ENCODE measurements at places on chromosomes 11 and 22.

GRCh38 chr22:45682064-45682463, 10.4 kb downstream of the ATXN10 start:
- no peak for DNase-seq

- no peak for DNase-seq
Observed at GRCh38 chr11:112057170-112057569, 16.6 kb downstream of the PIH1D2 start.

GRCh38 chr11:47415091-47415854, 6.9 kb downstream of the SLC39A13 start:
- no peak for DNase-seq

DNA sequence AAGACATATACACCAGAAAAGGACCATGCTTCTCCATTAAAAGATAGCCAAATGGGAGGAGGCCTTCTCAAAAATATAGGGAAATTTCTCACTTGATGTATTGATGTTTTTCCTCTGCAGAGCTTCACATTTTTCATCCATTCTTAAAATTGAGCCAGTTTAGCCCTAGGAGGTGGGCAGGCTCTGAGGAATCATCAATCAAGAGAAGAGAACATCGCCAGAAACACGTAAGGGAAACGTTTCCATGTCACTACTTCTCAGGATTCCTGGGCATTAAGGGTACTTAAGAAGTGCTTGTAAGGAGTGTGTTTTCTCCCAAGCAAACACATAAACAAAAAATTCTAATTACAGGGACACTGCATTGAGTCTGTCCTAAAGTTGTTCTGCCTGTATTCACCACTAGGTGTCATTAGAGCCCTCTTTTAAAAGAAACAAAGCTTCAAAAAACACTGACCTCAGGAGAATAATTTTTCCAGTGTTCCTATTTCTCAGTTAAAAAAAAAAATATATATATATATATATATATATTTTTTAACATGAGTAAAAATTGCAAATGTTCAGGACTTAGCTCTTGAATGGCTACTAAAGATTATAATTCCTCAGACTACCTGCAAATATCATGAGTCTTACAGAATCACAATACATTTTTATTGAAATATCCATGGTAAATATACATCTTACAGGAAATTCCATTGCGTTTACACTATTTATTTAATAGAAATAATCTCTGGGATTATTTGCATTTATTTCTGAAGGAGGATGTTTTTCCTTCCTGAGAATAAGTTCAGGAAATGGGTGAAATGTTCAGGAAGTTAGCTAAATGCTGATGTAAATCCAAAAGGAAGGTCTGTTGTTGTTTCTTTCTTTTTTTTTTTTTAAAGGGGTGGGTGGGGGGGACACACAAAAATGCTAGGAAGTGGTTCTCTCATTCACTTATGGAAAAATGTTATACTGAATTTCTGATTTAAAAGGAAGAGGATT, 16.0 kb downstream of the FZD4 start:
- no peak for DNase-seq

DNA sequence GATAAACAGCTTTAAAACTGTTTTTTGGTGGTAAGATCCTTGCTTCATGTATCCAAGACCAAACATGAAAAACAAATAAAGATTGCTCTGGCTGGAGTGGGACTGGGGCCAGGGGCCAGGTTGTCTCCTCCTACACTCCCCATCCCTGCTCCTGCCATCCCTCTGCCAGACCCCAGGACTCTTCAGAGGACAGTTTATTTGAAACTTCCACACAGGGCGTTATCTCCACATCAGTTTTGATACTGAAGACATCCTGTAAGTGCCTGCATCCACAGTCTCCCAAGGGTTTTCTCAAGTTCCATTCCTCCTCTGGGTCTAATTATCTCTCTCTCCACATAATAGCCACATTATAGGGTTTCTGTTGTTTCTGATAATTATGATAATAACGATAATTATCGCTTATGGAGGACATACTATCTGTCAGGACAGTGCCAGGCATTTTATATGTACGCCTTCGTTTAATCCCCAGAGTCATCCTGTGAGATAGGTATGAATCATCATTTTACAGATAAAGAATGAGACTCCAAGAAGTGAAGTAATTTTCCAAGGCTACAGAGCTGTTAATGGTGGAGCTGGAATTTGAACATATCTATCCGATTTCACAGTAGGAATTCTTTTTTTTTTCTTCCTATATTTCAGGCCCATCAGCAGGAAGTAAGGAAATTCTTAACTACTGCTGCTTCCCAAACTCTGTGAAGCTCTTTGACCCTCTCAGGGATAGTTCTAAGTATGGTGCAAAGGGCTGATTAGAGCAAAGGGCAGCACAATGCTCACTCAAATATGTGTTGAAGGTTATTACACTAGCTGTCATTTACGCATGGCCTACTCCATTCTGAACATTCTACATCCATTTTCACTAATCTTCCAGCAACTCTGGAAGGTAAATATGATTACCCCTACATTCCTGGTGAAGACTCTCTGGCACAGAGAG, 488.0 kb upstream of the CCDC90B start:
- DNase-seq, result no peak

DNA sequence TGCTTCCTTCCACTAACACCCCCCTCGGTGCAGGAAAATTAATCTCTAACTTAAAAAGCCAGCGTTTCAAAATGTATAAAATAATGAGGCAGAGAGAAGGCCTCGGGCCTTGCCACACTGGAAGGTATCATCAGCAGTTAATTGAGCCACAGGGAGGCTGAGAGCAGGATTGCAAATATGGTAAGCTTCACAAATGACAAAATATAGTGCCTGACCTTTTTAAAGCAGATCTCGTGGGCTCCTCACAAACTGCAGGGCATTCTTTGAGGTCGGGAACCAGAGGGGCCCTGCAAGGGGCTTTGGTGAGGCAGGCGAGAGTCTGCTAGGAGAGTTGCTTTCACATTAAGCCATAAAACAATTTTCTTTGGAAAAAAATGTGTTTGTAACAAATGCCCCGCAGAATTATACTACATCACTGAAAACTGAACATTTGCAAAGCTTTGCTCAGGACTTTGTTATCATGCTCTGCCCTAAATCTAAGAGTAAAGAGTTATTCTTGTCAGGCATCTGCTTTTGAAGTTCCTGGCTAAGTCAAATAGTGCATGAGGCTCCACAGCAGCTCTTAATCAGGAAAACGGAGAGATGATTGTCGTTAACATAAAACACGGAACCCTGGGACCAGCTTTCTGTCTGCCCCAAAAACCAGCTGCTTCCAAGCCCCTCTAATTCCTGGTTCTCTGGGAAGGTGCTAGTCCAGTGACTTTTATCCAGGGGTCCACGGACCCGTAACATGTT, 61.4 kb upstream of the SYT13 start:
- no peak for DNase-seq

- DNase-seq, result no peak
Observed at GRCh38 chr11:68053981-68054812, 15.4 kb downstream of the TCIRG1 start.

DNA sequence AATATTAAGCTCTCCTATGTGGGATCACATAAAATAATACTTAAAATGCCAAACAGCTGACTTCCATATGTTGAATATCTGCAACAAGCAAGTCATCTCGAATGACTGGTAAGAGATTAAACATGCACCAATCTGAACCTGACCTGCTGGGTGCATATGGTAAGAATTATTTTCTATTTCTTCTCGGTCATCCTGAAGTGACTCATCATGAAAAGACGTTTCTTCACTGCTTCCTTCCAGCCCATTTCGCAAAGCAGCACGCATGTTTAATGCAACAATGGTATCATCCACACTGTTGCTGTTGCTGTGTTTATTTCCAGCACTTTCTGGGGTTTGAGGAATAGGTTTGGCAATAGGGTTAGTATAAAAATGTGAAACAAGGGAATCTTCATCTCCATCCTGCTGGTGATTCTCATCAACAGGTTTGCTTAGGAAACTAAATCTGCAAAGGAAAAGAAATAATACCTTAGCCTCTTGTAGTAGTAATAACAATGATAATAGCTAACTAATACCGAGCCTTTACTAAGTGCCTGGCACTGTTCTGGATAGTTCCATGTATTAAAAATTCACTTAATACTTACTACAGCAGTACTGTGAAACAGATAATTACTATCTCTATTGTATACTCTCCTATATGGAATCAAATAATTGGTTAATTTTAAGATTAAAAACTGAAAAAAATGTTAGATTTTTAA, 52.0 kb upstream of the CHRNA10 start:
- no peak for DNase-seq

- no peak for DNase-seq
Observed at GRCh38 chr11:132852361-132852760, 679.9 kb downstream of the OPCML start.

DNA sequence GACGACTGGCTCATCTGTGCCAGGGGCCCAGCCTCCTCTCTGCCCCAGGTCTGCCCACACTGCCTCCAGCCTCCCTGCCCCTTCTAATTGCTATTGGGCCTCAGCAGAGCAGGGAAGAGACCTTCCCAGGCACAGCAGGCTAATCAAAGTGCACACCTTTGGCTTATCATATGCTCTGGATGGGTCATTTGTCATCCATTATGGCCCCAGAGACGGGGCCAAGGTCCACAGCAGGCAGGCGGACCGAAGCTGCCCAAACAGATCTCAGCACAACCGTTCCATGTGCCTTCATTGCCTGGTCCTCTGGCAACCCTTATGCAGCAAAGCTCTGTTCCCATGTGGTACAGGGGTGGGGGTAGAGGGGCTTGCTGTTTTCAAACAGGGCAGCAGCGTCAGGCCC, 66.6 kb downstream of the TP53I11 start:
- DNase-seq, result no peak

GRCh38 chr11:24324211-24324610, 172.6 kb upstream of the LUZP2 start:
- no peak for DNase-seq

DNA sequence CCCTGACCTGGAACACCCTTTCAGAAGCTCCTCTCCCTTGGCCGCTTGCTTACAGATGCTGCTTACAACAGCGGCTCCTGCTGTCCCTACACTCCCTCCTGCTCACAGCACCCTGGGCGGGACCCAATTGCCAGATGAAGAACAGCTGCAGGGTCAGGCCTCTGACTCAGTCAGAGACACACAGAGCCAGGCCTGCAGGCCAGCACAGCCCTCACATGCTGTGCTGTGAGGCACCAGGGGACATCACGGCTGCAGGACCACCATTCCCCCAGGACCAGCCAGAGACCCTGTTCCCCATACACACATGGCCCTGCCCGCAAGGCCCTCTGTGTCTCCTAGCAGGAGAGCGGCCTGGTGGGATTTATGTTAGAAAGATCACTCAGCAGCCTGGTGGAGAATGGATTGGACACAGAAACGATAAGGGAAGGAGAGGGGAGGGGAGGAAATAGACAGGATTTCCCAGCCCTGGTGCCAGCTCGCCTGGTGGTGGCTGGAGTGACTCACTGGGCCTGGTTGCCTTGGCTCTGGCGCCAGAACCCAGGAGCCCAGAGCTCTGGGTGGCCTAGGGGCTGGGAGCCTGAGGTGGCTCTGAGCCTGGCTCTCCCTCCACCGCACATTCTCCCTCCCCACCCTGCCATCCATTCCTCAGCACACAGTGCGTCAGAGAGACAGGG, 6.7 kb downstream of the CAPN5 start:
- no peak for DNase-seq

DNA sequence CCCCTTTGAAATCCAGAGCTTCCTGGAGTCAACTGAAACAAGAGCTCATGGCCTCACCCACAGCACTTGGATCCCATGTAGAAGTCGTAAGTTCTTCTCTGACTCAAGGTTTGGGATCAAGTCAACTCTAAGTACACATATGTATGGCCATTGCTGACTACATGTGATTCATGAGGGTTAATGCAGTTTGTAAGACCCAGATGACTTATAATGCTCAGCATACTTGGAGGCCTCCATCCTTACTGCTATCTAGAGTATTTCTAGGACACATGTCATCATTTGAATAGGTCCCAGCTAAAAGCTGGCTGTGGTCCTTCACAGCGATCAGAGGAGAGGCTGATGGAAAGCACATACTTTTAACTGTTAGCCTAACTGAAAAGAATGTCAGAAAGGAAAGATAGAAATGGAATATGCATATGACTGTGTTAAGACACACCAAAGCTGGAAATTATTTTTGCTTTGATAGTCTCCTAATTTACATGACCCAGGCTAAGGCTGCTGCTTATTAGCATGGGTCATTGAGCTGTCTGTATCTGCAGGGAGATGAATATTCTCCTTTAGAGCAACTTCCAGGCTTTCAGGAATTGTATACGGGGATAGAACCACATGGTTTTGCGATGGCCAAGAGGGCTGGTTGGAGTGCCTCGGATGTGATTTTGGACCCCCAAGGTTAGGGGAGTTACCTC, 76.3 kb downstream of the NTM start:
- DNase-seq, result no peak

DNA sequence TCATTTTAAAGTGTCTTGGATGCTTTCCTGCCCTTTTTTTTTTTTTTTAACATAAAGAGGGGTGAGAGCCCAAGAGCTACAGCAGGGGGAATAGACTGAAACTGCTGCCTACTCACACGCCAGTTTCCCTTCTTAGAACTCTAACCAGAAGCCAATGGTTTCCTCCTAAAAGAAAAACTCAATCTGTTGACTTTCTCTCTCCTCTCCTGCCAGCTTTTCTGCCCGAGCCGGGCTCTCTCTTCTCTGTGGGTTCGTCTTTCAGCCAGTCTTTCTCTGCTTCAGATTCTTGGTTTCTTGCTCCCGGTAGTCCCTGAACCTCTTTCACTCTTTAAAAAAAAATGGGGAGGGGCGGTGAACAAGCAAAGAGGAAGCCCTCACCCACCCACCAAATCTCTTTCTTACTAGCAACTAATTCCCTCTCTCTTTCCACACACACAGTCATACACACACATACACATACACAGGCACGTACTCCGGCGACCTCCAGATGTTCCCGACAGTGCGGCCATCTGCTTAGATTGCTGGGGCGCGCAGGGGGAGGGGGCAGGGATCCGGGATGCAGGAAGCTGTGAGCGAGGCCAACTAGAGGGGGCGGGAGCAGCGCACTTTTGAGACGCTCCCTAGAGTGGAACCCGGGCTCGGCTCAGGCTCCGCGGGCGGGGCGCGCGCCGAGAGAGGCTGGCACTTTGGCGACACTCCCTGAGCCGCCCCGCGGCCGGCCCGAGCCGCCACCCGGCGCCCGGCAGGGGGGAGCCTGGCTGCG, 444 bp upstream of the TSKU start:
- DNase-seq, result no peak

DNA sequence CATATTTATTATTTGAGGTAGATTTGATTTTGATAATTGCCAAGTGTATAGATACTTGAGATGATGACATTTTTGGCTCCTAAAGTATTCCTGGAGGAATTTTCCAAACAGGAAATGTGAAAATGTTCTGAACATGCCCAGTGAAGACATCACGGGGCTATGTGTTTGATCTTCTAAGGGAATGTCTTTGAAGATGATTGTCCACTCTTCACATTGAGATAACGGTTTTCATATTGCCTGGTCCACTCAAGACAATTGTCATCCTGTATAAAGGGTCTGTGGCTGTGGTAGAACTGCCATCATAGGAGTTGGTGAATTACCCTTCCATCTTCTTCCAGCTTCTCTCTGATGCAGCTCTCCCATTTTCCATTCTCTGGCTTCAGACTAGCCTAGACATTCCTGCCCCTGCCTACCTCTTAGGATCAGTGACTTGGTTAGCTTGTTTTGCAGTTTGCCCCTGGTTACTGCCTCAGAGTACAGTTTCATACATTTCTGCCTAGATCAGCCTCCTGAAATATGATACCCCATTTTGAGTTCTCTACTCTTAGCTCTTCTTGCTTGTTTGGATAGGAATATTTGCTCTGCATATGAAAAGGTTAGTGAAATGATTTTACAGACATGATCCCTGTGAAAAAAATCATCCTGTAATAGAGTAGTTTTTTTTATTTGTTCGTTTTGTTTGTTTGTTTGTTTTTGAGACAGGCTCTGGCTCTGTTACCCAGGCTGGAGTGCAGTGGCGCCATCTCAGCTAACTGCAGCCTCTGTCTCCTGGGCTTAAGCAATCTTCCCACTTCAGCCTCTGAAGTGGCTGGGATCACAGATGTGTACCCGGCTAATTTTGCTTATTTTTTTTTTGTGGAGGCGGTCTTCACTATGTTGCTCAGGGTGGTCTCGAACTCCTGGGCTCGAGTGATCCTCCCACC, 111.4 kb upstream of the SORL1-AS1 start:
- DNase-seq, result no peak

Data from activated CD8-positive, alpha-beta memory T cell treated with anti-CD3 and anti-CD28 coated beads for 1 hour (primary cell).